ENCODE measurements at places on chromosomes 11 and 22.

DNA sequence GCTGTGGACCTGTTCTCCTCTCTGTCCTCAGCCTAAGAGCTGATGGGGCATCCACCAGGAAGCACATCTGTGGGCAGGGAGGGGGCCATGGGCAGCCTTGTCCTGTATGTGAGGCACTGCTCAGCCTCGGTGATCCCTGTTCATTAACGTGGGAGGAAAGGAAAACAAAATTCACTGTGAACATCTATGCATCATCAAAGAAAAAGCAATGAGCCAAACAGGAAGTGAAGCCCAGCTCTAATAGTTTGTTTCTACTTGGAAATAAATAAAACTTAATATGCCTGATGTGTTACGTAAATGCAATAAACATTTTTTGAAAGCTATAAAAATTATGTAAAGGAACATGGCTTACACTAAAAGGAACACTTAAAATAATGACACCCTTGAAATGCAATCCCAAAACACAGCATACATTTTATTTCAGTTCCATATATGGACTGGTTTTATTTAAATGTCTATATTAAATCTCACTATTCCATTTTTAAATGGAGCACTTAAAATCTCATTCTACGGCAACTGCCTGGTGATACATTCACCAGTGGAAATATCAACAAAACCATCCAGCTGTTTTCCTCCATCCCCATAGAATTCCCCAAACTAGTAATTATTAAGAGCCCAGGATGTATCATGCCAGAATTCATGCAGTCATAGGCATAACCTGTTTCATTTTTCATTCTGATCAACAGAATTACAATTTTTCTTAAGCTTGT lies 78.3 kb downstream of the ZNF280B start:
- DNase-seq: no peak

DNA sequence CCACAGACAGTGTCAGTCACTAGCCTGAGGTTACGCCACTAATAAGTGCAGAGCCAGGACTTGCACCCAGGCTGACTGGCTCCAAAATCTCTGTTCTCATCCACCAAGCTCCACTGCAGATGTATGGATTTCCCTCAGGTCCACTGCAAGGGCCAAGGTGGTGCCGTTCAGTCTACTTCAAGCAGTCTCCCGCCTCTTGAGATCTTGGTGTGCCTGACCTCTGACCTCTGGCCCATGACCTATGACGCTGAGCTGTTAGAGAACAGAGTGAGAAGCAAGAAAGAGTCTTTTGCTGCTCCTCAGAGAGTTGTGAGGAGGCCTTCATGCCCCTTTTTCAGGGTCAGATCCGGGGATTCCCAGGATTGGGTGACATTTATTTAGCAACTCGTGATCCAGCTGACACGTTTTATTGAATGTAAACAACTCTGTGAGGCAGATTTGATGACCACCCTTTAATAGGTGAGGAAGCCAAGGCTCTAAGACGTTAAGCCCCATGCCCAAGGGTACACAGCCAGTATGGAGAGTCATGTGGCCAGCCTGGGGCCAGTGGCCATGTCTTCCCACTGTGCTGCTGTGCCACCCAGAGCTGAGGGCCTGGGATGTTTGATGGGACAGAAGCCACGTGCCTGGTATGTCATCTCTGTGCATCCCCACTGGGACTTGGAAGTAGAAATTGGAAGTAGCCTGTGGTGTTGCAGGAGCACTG lies 25.2 kb downstream of the DCPS start:
- DNase-seq: no peak

GRCh38 chr11:19953336-19953735 lies 206.9 kb downstream of the DBX1 start:
- no peak for DNase-seq

DNA sequence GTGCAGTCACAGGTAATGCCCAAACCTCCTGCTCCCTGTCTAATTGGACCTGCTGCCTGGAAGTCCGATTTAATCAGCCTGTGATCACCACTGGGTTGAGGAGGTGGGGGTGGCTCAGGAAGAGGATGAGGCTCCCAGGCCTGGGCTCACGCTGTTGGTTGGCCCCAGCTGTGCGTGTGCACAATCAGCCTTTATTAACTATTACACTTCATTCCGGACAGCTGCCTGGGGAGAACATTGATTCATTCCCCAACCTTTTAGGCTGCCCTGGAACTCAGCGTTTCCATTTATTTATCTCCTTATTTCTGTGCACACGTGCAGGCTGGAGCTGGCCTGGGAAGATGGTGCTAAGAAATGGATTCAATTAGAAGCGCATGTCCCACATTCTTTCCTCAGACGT lies 123.4 kb downstream of the DSCAML1 start:
- no peak for DNase-seq

DNA sequence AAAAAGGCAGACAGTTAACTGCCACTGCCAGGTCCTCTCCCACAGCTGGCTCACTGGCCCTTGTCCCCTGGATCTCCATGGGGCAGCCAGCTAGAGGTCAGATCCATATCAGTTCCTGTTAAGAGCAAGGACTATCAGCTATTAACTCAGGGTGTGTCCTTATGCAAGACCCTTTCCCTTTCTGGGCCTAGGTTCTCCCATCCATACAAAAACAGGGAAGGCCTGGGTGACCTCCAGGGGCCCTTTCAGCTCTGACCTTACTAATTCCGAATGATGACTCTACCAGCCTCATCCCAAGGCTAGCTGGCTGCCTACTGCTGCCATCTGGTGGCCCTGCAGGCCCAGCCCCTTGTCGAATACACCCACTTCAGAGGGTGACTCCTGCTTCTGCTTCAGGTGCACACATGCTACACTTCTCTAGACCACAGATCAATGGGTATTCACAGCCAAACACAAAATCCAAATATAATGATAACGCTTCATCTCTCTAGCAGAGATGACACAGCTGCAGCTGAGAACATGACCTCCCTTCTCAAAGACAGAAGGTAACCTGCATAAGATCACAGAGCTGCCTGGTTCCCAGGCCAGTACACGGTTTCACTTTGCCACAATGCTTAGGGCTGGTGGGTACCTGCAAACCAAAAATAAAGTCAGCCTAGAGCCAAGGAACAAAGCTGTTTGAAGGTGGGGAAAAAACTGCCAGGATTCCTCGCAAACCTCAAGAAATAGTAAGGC lies 34.1 kb downstream of the SERGEF start:
- no peak for DNase-seq

GRCh38 chr22:45284705-45285262 lies at the start of gene UPK3A:
Gene UPK3A, plus strand, starts transcription at chr22:45284949. Its CDS starts 65 bp downstream, at chr22:45285014.
- DNase-seq: no peak

DNA sequence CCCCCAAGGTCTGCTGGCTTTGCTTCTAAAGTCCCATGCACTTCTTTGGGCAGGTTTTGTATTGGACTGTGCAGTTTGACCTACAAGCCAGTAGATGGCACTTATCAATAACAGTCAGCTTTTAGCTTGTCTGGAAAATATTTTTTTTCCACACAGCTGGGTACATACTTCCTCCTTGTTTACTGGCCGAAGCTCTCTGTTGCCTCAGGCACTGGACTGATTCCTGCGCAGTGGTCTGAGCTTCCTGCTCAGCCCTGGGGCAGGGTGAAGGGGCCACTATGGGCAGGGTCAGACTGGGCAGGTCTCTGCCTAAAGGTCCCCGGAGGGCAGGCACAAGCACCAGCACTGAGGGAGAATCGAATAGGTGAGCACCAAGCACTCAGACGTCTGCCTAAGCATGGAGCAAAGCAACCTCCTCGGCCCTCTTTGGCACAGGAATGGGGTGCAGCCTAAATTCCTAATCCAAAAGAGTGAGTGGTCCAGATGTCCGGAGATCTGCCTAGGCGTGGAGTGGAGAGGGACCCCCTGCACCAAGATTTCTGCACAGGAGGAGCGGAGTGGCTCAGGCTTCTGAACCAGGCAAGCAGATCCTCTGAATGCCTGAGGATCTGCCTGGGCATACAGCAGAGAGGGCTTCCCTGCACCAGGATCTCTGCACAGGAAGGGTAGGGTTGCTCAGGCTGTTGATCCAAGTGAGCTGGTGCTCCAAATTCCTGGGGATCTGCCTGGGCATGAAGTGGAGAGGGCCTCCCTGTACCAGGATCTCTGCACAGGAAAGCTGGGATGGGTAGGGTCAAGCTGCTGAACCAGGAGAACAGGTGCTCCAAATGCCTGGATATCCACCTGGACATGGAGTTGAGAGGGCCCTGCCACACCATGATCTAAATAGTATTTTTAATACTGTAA lies 105.9 kb upstream of the C11orf58 start:
- DNase-seq: no peak

DNA sequence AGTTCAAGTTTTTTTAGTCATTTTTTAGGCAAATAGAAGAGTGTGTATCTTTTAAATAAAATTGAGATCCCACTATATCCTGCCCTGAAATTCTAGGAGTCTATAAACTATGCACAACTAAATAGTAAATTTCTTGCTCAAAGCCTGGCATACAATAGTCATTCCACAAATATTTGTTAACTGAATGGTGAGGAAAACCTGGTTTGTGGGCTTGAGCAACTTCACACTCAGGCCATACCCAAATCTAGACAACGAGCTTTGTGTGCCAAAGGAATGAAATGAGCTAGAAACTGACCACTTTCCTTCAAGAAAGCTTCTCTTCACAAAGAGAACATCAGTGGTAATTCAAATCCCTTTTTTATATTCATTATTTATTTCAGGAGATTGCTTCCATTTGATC lies 39.6 kb upstream of the AMOTL1 start:
- DNase-seq: no peak

Data from GDM1 (cell line).